ENCODE measurements at places on chromosomes 12 and 14. TPM values are rescaled to one million over a fixed set of nuclear protein-coding genes. Genes with fewer than 3 reads are reported as not detected.

GRCh38 chr14:74824997-74825396 lies 50.9 kb downstream of the PROX2 start:
- no peak for DNase-seq

GRCh38 chr14:92463141-92463540 lies 50.4 kb upstream of the RIN3 start:
- no peak for DNase-seq

GAS2L3 gene
- total RNA-seq, result 6.3 TPM

LBHD2 gene
- total RNA-seq, result not detected

RERG gene
- 10.8 TPM for total RNA-seq

ATF7 gene
- 44.4 TPM for total RNA-seq

DNA sequence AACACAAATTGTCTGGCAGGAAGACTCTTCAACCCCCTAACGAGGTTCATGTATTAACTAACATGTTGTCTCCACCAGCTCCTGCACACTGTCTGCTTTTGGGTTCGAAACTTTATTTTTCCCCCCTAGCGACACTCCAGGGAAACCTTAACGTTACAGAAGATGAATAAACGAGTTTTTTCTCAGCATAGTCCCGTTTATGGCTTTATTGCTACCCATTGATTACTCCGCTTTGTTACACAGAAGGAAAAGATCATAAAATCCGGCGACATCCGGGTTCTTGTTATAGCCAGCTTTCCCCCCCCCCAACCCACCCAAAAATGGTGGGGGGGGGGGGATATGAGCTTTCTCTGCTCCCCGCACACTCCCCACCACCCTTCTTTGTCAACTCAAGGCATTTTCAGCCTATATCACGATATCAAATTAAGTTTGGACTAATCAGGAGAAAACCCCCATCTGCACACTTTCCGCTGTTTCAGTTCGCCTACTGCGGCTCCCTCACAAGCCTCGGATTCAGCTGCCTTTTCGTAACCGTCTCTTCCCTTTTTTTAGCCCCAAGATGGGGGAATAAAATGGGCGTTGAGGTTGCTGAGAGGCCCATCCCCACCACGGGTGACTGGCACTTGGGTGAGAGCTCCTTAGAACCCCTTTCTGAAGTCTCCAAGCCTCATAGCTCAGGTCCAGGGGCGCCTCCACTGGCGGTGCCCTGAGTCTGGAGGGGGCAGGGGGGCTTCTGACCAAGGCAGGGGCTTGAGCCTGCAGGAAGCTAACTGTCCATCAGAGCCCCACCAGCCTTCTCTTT lies 1.4 kb upstream of the HOXC6 start:
- DNase-seq, result no peak

GPR68 gene
- 0.46 TPM for total RNA-seq

GRCh38 chr12:109951751-109952150 lies 44.4 kb downstream of the GIT2 start:
- DNase-seq, result no peak

NOVA1 gene
- 1.1 TPM for total RNA-seq

- DNase-seq, result no peak
Observed at GRCh38 chr14:90562652-90563051, 165.8 kb downstream of the CALM1 start.

KRT85 gene
- not detected for total RNA-seq

SYT10 gene
- not detected for total RNA-seq

CCDC60 gene
- total RNA-seq, result not detected

- no peak for DNase-seq
Observed at GRCh38 chr14:101826351-101826750, 64.8 kb downstream of the PPP2R5C start.

TMTC1 gene
- total RNA-seq, result 25.2 TPM

SLC15A5 gene
- total RNA-seq, result not detected

Measured in chondrocyte (in vitro differentiated cells).